ENCODE measurements at places on chromosomes 3 and 15. TPM values are rescaled to one million over a fixed set of nuclear protein-coding genes. Genes with fewer than 3 reads are reported as not detected.

- DNase-seq = no peak
Measured at GRCh38 chr15:78909791-78910228, 35.0 kb downstream of the CTSH start.

Gene CNTN3
- not detected for total RNA-seq

- no peak for DNase-seq
Measured at GRCh38 chr15:50939911-50940310, 31.4 kb downstream of the AP4E1 start.

DNA sequence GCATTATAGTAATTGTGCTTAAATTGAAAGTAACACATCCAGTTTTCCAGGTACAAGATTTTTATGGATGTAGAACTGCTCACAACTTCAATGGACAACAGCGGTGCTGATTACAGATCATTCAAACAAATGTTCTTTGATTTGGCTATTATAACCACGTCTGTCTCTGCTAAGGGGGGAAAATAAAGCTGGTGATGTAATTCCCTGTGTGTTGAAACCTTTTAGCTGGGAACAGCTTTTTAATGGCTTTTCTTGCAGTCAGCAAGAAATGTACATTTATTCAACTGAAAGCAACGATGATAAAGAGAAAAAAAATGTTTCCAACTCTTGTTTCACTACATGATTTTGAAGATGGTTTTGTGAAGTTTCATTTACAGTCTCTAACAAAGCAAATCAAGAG, 431.9 kb upstream of the AGTR1 start:
- DNase-seq = no peak

DNA sequence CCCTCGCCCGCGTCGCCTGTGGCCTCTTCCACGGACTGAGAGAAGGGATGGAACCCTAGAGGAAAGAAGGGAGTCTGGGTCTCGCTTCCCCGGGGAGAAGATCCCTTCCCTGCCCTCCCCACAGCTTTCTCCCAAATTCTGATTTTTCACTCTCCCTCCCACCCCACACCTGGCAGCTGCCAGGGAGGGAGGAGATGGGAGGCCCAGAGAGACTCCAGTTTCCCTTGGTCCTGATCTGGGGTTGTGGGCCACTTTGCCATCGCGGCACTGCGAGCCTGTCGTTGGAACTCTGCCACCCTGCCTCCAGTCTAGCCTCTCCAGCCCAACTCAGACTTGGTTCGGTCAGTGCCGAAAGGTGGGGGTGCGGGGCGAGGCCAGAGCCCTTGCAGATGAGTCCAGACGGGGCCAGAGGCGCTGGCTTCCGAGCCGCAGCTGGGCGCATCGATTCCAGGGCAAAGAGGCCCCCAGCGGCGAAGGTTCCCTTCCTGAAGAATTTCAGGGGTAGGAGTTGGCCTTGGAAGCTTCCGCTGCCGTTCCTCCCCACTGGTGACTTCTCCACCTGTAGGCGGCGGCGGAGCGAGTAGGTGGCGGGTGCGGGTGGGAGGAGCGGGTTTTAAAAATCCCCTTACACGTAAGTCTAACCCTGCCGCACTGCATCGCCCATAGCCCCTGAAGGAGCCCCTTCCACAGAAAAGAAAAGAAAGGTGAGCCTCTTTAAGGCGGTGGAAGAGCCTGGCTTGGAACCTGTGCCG, 5.2 kb downstream of the WNT5A start:
- DNase-seq = no peak

- no peak for DNase-seq
Measured at GRCh38 chr3:149626671-149627070, 31.2 kb downstream of the WWTR1 start.

- no peak for DNase-seq
Measured at GRCh38 chr3:11306817-11307589, 34.8 kb downstream of the ATG7 start.

Gene NEK4
- 3.2 TPM for total RNA-seq

- DNase-seq = no peak
Measured at GRCh38 chr3:45087155-45087554, 59.0 kb downstream of the CDCP1 start.

DNA sequence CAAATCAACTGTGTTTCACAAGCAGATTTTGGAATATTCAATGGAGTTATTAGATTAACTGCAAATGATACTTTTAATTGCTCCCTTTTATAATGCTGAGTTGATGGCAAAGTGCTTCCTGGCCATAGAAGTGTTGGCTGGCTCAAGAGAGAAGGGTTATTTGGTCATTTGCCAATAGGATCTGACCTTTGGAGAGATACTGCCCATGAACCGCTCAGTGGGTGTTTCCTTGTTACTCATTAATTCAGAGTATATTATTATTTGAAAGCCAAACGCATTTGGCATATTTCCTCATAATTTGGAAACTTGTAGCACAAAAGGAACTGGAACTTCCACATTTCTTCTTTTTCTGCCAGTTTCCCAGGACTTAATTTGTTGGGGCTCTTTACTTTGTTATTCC, 234.7 kb downstream of the CDIN1 start:
- no peak for DNase-seq

GRCh38 chr3:12399226-12399625, 85.1 kb upstream of the TSEN2 start:
- DNase-seq = no peak

Gene MYZAP
- 0.20 TPM for total RNA-seq

DNA sequence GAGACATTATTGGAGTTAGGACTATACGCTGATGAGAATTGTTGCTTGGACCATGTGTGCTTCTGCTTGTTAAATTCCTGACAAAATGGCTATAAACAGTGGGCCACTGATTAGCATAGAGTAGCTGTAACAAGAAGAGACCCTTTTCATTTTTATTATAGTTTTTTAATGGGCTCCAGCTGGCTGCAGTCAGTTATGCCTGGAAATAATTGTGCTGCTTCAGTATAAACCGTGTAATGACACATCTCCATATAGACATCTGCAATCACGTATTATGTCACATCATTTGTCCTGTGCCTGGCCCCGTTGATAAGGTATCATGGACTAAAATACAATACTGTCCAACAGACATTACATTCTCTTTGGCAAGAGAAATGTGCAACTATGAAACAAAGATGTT, 50.9 kb downstream of the ARPP21 start:
- no peak for DNase-seq

DNA sequence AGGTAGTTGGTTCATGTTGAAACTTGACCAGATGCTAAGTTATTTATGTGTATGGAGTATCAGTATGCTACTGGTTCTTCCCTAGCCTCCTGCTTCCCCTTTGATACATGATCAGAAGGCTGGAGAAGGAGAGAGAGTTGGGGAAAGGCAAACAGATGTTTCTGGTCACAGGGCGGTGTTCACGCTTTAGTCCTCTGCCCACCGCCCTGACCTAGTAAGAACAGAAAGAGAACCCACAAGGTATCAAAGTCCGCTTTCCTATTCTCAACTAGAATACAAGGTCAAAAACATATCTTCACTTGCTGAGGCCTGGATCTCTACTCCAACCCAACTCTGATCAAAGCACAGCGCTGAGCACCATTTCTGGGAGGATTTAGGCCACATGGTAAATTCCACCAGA, 55.5 kb downstream of the NCEH1 start:
- no peak for DNase-seq

DNA sequence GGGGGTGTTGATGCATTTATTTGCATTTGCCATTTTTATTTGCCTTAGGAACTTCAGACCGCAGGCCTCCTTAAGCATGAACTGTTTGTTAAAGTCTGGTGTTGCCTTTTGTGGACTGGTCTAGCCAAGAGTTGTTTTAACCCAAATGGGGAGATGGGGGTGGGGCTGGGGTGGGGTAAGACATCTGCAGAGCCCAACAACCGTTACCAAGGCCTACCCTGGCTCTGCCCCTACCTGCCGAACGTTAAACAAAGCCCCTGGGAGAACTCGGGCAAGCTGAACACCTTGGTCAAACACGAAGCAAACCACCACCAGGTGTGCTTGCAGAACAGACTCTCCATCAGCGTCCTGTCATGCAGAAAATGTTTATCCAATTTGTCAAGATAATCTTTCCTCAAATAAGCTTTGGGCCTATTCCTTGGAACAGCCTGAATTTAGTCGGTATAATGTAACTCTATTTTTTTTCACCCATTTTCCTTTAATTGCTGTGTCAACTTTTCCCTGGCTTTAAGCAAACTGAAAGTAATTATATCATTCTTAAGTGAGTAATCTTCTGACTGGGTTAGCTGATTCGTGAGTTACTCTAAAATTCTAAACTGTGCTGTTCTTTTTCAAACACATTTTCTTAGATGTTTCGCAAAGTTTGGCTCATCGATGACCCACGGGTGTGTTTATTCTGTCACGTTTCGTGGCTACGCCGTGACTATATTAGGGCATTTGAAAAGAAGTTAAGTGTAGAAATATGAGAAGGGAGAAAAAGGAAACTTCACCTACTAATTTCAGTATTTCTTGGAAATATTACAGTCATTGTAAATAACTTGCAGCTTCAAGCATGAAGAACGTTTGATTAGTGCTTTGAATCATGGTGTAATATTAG, 127.6 kb downstream of the SOX2 start:
- DNase-seq = no peak

GRCh38 chr3:123745184-123745855, 138.8 kb downstream of the MYLK start:
- no peak for DNase-seq

DNA sequence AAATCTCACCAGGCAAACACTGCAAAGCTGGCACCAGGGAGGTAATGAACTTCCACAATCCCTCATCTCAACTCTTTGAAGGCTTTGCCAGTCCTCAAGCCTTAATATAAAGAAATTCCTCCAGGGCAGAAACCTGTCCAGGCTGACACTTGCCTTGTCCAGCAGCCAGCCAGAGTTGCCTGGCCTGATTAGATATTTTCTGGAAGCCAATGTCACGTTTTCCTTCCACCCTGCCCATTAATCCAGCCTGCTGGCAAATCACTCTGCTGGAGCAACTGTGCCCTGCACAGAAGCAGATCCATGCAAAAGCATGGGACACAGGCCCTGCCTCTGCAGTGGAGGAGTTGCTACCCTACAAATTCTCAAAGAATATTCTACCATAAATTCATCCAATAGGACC, 56.5 kb downstream of the HEG1 start:
- DNase-seq = no peak

GRCh38 chr15:31257286-31257685, 69.3 kb upstream of the KLF13 start:
- no peak for DNase-seq

DNA sequence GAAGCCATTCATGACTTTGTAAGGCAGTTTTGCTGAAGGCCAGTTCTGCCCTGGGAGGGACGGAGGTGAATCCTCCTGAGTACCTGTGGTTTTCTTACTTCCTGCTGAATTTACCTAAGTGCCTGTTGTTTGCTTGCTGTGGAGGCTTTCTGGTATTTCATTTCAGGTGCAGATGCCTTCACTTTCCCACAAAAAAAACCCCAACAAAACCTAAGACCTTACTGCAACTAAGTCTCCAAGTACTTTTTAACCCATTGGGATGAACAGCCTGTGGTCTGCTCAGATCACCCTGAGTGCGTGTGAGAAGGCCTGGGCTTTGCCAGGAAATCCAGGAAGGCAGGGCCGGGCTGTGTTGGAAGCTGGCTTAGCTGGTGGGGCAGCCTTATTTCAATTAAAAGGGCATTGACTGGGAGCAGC, 65.3 kb downstream of the IGF1R start:
- DNase-seq = no peak

Gene IQCF5
- not detected for total RNA-seq

GRCh38 chr15:91891788-91892345, 38.4 kb downstream of the SLCO3A1 start:
- DNase-seq = no peak

- no peak for DNase-seq
Measured at GRCh38 chr15:94040541-94041248, 190.7 kb upstream of the MCTP2 start.

DNA sequence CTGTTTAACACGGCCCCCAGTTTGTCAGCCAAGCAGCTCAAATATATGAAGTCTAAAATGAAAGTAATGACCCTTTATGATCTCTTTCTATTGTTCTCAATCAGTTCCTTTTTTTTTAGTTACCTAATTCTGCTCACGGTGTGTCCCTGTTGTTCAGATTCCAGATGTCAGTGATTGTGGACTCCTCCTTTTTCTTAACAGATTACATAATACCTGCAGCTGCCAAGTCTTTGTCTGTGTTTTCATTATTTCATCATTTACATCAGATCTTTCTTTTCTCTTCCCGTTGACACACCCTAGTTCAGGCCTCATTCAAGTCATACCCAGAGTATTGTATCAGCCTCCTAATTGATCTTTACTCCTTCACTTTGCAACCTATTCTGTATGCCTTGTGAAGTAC, 56.1 kb upstream of the SKIL start:
- no peak for DNase-seq

Gene PIAS1
- total RNA-seq = 43.9 TPM

DNA sequence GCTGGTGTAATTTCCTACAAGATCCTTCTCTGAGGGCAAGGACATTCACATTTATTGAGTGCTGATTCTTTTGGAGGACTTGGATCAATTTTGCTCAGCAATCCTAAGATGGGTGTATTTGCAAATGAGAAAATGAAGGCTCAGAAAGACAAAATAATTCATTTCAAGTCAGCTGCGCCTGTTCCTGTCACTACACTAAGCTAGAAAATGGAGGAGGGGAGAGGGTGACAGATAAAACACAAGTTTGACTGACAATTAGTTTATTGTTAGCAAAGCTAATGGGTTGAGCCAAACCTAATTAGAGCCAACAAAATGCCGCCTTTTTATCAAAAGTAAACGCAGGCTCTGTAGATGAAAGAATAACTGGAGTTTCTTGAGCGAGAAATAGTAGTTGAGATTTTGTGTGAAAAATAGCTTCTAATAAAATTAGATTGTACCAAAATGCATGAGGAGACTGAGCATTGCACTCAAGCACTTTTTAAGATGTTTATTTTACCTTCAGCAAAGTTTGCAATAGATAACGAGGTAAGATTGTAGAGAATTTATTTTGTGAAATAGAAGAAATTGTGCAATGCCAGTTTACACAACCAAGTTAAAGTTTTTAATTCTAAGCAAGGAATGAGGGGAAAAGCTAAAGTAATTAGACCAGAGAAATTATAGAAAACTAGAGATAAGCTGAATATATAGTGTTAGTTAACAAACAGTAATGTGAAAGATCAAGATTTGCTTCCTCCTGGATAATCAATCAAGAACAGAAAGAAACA, 39.6 kb upstream of the SECISBP2L start:
- DNase-seq = no peak

- no peak for DNase-seq
Measured at GRCh38 chr3:25502233-25502632, 74.2 kb downstream of the RARB start.

- DNase-seq = no peak
Measured at GRCh38 chr3:70702132-70702531, 389.7 kb upstream of the MDFIC2 start.

GRCh38 chr3:12188328-12188648, 29.6 kb upstream of the TIMP4 start:
- no peak for DNase-seq

- DNase-seq = no peak
Measured at GRCh38 chr15:69436951-69437350, 15.7 kb upstream of the RPLP1 start.

DNA sequence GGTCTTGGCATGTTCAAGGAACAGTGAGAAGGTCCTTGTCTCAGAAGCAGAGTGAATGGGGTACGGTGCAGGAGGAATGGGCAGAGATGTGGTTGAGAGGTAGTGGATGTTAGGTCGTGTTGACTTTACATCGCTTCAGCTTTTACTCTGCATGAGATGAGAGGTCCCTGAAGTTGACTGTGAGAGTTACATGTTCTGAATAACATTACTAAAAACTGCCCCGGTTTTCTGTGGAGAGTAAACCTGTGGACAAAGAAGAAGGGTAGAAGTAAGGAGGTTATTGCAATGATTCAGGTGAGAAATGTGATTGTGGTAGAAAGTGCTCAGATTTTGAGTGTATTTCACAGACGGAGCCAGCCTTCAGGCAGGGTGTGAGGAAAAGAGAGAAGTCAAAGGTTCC, 105.6 kb downstream of the ARNT2 start:
- no peak for DNase-seq

Gene IL16
- 114 TPM for total RNA-seq

Measured in activated naive CD4-positive, alpha-beta T cell treated with anti-CD3 and anti-CD28 coated beads, Interleukin-2, amount 50 U/mL, for 72 hours (primary cell).